ENCODE measurements at places on chromosomes 11 and 22.

- no peak for DNase-seq
These were observed 2.2 kb downstream of the BRD1 start for GRCh38 chr22:49825436-49825835.

DNA sequence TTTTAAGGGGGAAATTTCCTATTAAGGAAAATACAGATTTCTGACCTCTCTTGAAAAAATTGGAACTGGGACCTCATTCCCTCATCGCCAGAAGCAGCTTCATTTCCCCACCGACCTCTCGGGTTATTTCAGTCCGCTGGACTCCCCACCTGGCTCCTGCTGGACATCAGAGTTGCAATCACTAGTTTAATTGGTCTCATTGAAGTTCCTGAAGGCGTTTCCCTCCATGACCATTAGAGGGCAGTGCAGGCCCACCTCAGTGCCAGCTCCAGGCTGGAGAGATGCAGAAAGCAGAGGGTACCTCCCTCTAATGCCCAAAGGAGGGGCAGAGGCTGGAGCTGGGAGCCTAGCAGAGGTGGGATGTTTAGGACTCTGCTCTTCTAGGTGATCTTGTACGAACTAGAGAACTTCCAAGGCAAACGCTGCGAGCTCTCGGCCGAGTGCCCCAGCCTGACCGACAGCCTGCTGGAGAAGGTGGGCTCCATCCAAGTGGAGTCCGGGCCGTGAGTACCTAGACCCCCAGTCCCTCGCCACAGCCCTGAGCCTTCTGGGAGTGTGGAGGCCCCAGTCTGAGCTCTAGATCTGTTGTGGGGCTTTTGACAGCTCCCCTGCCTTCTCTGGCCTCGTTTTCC is 2.7 kb downstream of the CRYBB3 start:
- DNase-seq: no peak

DNA sequence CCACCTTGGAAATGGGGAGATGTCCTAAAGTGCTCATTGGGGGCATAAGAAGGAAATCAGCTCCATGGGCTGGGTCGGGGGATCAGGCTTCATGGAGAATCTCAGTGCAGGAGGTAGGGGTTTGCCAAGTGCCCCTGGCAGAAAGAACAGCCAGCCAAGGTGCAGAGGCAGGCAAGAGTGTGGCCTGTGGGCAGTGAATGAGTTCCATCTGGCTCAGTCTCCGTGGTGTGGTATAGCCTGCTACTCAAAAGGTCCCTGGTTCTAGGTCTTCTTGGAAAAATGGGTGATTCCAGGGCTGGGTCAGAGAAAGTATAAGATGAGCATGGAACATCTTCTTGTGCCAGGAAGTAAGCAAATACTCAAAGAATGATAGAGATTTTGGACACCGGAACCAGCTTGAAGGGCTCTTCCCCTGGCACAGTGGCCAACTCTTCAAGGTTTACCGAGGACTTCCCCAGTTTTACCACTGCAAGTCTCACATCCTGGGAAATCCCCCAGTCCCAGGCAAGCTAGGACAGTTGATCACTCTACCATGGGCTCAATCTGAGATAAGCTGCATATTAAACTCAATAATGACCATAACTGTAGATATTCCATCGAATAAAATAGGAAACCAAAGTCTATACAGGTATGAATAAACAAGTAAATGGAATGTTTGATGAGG is 10.6 kb upstream of the ARAP1 start:
- DNase-seq: no peak

DNA sequence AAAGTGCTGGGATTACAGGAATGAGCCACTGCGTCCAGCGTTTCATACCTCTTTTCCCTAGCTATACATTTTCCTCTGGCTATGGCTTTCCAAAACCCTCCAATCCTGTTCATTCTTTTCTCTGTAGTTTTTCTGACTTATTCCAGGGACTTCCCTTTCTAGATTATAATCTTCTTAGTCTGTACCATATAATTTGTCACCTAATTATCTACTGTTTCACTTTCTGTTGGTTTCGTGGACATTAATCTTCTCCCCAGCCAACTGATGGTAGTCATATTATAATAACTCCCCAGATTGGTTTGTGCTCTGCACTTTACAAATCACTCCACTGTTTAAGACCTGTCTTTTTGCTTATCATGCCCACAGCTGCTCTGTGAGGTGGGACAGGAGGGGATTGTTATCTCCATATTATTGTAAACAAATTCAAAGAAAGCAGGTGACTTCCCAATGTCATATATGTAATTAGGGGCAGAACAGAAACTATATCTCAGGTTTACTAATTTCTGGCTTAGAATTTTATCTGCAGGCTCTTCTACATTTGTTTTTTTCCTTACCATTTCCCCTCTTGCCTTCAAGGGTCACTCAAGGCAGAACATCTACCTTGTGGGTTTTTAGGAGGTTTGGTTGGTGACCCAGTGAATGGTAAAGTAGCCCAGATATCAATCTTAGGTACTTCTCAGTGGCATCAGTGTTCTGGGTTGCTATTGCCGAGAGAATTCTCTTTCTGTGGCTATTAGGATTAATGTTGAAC is 23.9 kb downstream of the STIM1 start:
- no peak for DNase-seq

- peak; percentile 41 for DNase-seq
These were observed 221.4 kb downstream of the DBX1 start for GRCh38 chr11:19938866-19939265.

DNA sequence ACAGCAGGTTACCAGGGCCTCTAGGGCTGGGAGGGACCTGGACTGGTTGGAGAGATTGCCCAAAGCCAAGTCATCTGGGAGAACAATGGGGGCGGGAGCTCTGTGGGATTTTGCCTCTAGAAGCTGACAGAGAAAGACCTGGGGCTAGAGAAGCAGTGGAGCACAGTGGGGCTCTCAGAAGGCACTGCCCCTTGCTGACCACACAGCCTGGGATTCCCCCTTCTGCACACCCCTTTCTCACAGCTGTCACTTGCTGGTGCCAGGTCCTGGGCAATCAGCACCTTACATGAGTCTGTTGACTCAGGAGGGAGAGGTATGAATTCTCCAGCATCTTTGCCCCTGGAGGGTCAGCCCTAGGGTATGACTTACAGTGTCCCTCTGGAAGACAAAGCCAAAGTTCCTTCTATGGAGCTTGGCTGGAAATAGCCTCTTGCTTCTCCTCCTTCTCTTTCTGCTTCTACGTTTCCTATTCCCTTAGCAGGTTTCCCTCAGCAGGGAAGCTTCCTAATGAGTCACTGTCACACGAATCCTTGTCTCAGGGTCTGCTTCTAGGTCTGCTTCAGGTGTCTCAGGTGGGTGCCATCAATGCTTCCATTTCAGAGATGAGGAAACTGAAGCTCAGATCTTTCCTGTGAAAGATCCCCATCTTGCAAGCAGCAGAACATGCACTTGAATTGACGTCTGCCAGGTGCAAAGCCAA is 27.0 kb downstream of the GDPD5 start:
- no peak for DNase-seq

DNA sequence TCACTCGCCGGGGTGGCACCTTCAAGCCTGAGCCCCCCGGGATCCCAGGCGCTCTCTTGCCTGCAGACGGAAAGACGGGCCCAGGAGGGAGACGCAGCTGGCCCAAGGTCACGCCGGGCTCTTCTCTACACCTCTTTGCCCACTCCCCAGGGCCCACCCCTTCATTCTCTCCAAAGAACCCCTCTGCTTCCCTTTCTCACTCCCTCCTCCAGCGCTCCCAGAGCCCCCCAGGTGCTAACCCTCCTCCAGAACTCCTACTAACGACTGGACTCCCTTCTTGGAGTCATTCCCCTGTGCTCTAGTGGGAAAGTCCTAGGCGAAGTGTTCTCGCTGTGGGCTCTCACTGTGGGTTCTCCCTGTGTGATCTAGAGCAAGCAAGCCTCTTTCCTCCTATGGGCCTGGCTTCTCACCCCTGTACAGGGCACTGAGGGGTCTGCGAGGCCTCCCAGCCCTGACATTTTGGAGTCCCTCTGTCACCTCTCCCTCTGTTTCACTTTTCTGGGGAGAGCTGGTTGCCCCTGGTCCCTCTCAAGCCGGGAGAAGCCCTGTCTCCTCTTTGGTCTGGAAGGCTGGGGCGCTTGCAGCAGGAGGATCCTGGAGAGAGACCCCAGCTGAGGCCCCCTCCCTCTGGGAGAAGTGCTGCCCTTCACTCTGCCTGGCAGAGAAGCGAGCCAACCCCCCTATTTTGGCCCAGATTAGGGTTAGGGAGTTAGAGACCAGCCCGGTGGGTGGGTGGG is 858 bp downstream of the OAF start:
- no peak for DNase-seq

DNA sequence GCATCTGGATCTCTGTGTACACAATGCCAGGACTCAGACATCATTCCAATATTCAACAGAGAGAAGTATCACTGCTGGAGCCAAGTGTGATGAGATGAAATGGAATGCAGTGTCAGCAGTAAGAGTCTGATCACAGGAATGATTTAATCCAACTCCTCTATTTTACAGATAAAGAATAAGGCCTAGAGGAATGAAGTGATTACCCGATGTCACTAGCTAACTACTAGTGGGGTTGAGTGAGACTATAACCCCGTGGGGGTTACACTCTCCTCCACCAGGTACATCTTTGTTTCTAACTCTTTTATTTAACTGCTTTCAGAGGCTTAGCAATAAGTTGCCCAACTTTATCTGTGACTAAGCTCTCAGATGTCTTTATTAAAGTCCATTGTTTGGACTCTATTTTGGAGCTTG is 94.2 kb upstream of the FAT3 start:
- no peak for DNase-seq

DNA sequence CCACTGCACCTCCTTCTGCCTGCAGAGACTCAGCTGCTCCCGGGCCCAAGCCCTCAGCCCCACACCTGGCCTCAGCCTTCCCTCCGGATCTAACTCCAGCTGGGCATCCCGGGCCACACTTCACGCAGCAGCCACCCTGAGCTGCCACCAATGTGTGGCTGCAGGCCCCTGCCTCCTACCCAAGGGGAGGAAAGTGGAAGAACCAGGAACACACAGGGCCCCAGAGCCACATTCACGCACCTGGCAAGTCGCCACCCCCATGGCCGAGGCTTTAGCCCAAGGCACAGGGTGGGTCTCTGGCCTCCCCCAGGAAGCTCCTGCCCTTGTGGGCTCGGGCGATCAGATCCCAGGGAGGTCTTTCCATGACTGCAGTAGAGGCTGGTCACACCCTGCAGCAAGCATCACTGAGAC is 345.6 kb downstream of the CTTN start:
- DNase-seq: no peak

DNA sequence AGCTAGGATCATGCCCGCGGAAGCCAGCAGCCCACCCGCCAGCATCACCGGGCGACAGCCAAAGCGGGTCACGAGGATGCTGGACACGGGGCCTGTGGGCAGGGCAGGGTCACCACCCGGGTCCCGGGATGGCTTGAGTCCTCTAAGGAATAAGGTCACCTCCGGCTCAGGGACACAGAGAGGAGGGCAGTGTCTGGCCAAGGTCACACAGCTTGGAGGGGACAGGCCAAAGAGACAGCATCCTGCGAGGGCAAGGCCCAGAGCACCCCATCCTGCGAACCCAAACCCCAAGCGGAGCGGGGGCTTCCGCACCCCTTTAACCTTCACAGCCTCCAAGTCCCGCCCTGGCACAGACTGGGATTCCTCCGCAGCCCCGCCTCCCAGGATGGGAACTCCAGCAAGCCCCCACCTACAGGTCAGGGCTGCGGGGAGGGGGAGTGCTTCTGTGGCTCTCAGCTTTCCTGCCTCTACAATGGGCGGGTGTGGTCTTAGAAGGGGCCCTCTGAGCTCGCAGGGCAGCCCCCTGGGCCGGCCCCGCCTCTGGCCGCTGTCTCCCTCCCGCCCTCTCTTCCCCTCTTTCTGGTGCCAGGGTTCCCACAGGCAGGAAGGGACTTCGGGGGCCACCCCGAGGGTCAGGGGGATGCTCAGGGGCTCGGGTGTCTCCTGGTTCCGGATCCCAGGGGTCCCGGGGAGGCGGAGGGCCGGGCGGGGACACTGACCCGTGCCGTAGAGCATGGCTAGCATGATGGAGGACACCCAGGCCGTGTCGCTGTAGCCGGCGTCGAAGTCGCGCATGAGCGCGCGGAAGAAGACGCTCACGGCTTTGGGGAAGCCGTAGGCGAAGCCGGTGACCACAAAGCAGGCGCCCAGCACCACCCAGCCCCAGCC is 1.8 kb downstream of the SLC16A8 start:
- no peak for DNase-seq

DNA sequence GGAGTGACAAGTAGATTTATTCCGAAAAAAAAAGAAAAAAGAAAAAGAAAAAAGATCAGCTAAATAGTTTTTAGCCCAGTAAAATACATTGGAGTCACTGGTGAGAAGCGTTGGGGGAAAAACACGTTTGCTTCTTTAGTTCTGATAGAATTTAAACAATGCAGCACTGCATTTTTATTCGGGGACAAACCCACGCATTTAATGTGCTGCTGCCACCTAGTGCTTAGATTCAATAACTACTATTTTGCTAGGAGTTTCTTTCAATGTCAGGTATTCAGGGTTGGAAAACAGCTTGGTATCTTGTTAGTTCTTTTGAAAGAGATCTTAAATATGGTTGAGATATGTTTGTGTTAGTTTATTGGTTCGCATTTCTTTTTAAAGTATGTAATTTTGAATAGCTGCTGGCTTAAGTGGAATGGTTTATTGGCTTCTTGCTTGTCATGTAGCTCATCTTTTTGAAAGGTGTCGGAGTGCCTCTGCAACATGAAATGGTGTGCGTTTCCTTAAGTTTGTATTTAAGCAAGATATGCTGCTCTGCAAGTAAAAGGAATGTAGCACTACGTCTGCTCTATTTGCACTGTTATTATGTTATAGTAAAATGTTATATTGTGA is 41.9 kb downstream of the SVIP start:
- no peak for DNase-seq

- no peak for DNase-seq
These were observed 354.7 kb upstream of the NARS2 start for GRCh38 chr11:78929207-78929905.

DNA sequence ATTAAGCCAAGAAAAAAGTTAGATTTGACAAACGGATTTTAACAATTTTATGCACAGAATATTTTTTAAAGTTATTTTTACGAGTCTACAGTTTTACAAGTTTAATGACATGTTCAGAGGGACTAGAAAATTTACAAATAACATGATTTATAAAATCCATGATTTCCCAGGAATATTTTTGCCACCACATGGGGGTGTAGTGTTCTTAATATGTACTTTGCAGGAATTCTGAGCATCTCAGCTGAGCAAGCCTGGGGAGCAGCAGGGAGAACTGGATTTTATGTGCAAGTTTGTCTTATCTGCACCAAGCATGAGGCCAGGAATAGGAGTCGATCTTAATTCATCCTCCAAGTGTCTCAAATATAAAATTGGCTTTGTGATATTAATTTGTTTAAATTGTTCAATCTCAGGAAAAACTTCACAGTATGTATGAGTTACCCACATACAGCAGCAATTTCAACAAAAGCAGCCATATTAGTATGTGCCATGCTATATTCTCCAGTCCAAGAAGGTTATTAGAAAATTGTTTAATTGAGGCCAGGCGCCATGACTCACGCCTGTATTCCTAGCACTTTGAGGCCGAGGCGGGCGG is 826.3 kb downstream of the DLG2 start:
- DNase-seq: no peak

GRCh38 chr11:101786916-101787315 is 127.9 kb upstream of the CEP126 start:
- DNase-seq: no peak

GRCh38 chr11:56764976-56765375 is 16.5 kb upstream of the OR9G4 start:
- DNase-seq: no peak

- DNase-seq: no peak
These were observed 34.3 kb downstream of the BTG4 start for GRCh38 chr11:111477898-111478297.

Measured in breast epithelium (tissue), 4 donors.